ENCODE measurements at places on chromosomes 5 and 9.

DNA sequence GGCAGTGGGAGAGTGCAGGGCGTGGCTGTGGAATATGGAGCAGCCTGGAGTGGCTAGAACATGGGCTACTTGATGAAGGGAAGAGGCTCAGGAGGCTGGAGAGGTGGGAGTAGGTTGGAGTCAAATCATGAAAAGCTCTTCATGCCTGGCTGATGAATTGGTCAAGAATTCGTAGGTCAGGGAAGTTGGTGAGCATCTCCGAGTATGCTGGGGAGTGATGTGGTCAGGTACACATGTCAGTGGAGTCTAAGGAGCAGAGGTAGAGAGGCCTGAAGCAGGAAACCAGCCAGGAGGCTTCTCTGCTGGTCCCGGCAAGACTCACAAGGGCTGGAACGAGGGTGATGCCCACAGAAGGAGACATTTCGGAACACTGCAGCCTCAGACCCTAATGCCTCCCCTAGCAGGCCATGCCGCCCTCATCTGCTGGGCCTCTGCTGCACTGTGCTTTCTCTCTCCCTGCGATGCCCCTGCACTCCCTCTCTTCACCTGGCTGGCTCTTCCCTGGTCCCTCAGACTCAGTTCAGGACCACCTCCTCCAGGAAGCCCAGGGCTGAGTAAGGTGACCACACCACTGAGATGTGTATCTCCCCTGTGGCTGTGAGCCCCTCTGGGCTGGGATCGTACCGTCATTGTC, 33.6 kb downstream of the TMOD1 start:
- DNase-seq, result no peak

DNA sequence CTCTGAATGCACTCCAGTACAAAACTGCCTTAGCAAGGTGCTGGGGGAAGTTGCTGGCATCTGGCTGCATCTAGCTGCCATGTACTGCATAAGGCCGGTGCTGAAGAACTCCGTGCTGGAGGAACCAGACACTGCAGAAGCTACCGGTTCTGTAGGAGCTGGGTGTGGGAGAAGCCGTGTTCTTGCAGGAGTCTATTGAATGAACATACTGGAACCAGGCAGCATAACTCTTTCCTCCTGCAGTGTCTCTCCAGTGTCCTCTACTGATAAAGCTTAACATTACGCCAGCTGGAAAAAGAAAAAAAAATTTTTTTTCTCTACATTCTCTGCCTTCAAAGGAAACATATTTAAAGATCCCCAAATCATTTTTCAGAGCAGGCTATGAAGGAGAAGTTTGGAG, 38.5 kb downstream of the VPS13A start:
- no peak for DNase-seq

- no peak for DNase-seq
These were observed 118.5 kb upstream of the ERCC6L2 start for GRCh38 chr9:95756986-95757385.

- no peak for DNase-seq
These were observed 252.1 kb downstream of the CRB2 start for GRCh38 chr9:123608104-123608503.

DNA sequence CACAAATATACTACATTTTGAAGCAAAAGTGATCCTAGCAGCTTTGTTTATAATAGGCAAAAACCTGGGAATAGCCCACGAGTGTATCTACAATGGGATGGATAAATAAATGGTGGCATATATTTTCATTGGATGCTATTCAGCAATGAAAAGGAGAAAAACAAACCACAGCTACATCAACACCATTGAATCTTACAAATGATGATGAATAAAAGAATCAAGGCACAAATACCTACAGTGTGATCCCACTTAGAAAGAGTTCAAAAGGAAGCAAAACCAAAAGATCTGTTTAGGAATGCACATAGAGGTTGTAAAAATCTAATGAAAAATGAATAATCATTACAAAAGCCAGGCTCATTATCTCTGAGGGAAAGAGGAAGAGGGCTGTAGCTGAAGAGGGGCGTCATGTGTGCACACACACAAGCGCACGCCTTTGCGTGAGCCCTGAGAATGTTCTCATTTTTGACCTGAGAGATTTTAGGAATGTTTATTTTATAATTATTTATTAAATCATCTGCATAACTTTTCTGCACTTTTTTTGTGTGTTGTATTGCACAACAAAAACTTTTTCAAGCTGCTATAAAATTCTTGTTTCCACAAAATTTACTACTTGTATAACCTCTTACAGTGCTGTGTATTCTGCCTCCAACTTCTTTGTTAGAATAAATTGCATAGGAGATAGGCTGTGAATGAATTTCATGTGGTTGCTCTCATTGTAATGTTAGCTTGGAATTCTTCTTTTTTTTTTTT, 5.9 kb upstream of the RHOBTB3 start:
- DNase-seq, result no peak

DNA sequence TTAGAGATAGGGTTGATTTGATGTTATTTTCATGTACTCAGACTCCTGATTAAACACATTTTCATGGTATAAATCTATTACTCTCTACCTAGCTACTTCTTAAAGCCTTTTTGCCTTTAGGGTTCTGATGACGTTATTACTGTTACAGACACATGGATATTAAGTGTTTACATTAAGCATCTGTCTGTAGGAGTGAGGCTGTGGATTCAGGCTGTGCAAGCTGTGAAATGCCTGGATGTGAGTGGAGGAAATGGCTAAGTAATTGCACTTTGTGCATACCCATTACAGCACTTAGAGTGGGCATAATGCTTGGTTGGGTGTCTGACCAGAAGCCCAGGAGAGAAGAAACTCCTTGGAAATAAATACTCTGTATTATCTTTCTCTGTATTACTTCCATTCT, 186.8 kb downstream of the SNX18 start:
- DNase-seq, result no peak

DNA sequence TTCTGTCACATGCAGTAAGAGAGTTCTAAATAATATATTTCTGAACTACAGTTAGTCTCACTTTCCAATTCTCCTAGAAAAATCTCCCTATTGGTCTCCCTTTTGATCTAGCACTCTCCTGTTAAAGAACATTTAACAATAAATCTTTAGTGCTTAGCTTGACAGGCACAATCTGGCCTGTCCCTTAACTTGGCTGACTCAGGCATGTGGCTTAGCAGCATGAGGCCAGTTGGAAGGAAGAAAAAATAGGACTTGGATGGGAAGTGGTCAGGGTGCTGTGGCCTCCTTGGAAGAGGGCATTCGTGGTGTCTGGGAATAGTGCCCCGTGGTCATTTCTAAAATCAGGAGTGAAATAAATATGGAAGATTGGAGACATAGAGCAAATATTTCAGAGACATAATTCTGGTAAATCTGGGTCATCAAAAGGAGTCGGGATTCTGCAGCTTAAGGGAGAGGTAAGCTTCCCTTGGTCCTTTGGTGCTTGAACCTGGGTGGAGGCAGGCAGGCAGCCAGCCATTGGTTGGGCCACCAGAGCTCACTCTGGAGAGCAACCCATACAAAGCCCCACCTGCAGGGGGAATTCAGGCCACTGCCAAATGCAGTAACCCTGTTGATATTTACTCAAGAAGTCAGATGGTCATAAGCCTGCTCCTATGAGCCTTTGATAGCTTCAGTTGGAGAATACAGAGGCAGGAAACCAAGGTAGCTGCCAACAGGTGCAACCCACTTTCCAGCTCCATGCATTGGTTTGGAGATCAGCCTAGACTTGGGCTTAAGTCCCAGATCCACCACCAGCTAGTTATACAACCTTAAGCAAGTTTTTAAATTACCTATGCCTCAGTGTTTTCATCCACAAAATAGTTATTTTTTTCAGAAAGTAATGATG, 28.8 kb upstream of the TLE4 start:
- DNase-seq, result no peak

- no peak for DNase-seq
These were observed 44.1 kb upstream of the FOXE1 start for GRCh38 chr9:97808972-97809371.

DNA sequence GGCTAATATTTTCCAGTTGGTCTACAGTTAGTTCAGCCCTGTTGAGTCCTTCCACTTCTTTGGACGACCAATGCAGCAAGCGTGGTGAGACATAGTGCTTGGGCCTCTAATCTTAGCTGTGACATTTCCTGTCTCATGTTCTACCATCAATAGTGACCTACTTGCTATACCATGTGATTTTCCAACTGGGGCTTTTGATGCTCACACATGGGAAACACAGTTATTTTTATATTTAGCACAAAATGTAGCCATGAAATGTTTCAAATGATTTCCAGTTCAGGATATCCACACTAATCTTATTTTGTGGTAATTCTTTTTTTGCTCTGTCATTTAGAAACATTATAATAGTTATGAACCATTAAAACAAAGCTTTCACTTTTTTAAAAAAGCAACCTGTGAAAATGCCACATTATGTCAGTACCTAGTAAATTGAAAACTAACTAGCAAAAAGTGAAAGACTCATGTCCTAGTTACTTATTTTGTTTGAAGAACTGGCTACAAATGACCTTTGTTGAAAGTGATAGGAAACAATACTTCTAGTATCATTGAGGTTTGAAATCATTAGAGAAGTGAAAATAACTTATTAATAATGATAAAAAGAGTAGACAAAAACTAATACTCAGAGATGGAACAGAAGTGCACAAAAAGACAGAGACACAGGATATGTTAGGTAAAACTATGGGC, 18.3 kb downstream of the MARCHF3 start:
- no peak for DNase-seq

GRCh38 chr5:34038390-34038789, 4.6 kb downstream of the C1QTNF3 start:
- DNase-seq, result no peak

DNA sequence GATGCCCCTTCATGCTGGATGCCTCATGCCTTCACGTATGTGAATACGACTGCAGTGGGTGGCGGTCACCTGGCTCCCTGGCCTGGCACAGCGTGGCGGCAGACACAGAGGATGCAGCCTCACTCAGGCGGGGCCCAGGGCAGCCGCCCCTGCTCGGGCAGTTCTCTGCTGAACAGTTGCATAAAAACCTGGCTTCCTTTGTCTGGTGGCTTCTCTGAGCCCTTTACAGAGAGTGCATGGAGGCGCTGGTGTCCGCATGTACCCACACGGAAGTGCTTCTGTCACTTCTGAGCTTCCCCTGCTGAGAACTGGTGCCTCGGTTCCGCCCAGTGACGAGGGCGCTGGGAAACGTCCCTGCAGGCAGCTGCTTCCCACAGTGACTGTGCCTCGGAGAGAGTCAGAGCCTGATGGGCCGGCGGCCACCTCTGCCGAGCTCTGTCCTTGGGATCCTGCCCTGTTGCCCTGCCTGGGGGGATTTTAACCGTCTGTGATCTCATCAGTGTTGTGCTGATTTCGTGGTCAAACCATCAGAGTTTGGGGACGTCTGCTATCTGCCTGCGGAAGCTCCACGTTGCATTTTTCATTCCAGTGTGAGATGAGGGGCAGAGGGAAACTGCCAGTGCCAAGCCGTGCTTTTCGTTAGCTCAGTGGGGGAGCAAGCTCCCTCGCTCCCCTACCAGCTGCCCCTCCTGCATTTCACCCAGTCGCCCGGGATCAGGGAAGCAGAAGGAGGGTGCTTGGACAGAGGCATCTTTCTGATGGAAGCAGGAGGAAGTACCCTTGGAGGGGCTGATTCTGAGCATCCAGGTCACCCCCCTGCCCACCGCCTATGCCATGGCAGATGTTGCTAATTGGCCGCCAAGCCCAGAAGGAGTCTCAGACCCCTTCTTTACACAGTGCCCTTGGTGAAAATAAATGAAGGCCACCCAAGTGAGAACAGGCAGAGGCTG, 153.0 kb upstream of the COL5A1 start:
- no peak for DNase-seq

DNA sequence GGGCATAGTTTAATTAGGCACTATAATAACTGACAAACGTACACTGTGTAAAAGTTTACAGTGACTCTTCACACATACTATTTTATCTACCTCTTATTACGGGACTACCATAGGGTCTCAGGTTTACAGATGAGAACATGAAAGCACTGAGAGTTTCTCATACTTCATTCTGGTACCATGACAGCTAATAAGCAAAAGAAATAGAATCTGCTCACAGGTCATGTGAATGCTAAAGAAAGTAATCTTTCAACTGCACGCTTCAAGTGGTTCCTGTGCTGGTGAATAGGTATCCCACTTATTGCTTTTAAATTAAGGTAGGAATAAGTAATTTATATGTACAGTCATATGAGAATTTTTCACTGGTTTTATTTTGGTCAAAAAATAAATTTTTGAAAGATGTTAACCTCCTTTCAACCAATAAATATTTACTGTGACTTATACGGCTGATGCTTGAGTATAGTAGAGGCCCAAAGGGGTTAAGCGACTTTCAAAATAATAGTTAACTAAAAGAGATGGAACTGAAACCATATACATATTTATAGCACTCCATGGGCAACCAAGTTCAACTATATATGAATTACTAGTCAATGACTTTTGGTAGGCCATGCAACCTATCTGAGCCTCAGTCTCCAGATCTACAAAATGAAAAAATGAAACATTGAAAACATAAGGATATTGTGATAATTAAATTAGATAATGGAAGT, 8.1 kb downstream of the CDKN2A start:
- no peak for DNase-seq

DNA sequence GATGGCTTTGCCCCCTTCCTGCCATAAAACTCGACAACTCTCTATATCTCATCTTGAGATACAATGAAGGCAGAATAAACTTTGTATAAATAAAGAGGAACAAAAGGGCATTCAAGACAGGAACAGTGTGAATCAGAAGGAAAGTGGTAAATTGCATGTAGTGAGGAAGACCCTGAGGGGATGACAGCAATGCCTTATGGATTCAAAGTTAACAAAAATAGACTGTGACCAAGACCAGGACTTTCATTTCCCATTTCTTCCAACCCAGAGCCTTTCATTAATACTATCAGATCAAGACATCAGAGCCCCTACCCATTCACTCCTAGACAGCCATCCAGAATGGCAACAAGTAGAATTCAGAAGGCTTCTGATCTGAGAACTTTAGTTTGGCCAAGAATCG, 46.4 kb upstream of the ZNF462 start:
- no peak for DNase-seq

- no peak for DNase-seq
These were observed 559.8 kb downstream of the PRDM9 start for GRCh38 chr5:24067208-24067607.

DNA sequence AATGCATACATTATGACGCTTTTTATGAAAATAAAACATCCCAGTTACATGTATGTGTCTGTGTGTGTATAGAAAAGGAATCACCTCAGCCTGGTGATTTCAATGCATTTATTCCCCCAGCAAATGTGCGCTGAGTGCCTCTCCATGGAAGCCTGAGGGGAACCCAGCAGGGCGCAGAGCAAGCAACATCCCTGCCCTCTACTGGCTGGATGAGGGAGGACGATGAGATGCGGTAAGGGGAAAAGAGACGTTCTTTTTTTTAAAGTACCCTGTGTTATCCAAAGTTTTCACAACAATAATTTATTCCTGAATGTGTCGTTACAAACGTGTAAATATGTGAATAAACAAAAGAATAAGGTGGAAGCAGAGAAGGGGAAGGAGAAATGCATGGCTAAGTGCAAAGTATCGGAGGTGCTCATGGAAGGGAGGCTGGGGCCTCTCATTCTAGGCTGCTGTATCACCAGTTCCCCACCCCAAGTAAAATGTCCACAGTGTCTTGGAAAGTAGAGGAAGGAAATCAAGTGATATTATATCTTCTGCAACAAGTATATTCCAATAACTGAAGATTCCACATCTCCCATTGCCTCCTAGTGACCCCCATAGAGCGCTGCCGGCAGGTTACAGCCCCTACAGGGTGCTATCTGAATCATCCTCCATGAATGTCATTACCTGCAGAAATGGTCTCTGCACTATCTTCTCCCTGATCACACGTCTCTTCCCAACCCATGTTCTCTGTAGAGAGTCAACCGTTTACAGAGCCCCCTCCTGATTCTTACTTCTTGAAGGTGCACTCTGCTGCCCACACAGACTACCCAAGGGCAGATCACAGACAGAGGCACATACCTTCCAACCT, 13.0 kb upstream of the ABLIM3 start:
- no peak for DNase-seq

GRCh38 chr9:89312222-89312571, 1.2 kb downstream of the CKS2 start:
- no peak for DNase-seq

Measured in activated CD4-positive, alpha-beta T cell treated with anti-CD3 and anti-CD28 coated beads for 4 hours (primary cell).